Adipocyte (in vitro differentiated cells): ENCODE measurements at places on chromosomes 2 and 18.
A peak's percentile ranks its signal among the peaks of the same experiment; 100 is the strongest.

DNA sequence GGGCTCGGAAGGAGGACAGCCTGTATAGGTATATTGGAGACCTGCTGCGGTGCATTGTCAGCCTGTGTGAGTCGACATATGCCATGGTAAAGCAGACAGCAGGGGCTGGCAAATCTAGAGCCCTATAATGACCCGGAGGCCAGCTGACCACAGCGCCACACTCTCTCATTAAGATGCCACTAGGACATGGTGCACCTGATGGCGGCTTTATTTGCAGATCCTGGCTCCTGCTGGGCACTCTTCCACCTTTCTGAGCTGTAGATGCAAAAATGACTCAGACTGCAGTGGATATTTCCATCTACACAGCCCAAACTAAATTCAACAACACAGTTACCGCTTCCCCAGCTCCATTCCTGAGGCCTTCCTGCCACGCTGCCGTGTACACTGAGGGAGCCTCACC is 389.9 kb downstream of the TNS1 start:
- DNase-seq: no peak

DNA sequence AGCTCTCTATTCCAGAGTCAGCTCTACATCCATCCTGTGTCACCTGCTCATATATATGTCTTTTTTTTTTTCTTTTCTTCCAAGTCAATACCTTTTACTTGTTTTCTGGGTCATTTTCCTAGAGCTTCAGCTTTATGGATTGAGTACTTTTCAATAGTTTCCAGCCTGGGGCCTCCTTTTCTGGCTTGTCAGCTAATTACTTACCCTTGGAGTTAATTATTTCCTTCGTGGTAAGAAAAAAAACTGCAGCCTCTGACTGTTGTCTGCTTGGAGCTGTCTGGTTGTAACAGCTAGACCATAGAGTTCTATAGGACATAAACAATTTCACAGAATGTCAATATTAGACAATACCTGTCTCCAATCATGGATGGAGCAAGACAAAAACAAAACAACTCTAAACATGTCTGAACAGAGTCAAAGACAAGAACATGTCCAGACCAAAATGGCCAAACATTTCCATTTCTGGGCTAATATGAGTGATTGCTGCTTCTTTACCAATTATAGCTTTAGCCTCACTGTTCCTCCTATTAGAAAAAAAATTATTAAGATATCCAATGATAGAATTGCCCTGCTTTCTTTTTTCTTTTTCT is 643.1 kb downstream of the SLC4A3 start:
- DNase-seq: no peak

DNA sequence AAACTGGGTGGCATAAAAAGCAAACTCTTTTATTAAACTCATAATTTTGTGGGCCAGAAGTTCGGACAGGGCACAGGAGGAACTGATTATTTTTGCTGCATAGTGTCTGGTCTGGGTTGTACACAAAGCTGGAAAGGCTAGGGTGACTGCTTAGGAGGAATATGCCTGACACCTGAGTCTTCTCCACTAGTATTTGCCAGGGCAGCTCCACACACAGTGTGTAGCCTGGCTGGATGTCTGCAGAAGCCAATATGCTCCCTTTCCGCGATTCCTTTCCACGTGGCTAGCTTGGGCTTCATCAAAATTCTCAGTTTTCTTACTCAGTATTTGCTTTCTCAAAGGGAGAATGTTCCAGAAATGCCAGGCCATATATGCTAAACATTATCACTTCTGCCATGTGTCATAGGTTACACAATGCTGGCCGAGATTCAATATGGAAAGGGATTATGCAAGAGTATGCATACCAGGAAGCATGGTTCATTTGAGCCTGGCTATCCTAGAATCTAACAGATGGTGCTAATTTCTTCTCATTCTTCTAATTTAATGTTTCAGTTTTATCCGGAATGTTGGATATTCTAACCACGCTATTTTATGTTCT is 142.7 kb upstream of the DOK6 start:
- peak; percentile 92 for DNase-seq

DNA sequence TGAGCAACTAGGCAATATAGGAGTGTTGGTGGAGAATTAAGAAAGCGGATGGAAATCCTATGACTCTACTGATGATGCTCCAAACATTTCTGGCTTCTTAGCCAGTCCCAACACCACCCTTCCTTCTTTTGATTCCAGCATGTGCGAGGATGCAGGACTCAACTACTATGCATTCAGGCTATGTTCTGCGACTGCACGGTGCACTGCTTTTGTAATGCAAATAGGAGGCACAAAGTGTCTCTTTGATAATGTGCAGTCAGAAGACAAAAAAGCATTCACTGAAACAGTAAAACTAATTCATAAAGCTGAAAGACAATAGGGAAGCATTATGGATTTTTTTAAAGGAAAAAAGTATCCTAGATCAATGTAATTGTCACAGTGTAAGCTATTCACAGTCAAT is 106.7 kb downstream of the MEIS1 start:
- no peak for DNase-seq

DNA sequence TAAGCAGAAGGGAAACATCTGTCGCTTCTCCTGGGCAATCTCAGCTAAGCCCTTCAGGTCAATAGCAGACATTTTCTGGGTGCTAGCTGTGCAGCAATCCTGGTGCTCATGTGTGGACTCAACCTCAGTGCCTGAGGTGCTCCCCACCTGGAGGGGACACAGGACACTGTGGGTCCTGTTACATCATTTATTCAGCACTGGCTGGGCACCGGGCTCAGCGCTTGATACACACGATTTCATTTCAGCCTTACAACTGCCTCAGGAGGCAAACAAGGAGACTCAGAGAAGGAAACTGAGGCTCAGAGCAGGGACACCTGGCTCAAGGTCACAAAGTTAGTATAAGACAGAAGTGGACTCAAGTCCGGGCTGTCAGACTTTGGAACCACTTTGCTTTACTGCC is 46.7 kb downstream of the MARCO start:
- no peak for DNase-seq

DNA sequence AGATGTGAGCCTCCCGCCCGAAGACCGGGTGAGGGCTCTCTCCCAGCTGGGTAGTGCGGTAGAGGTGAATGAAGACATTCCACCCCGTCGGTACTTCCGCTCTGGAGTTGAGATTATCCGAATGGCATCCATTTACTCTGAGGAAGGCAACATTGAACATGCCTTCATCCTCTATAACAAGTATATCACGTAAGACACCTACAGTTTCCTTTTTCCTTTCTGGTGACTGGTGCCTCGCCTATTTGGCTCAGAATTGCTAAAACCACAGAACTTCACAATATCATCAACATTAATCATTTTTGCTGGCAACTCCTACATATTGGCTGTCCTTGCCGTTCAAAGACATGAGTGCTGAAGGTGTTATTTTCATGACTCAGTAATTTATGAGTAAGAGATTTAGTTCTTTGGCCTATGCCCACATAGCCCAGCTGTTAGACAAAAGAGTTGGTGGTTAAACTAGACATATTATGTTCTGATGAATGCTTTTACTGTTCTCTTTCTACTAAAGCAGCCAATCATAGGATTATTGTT is 2.2 kb downstream of the STAMBP start:
- DNase-seq: peak; percentile 43

- no peak for DNase-seq
Measured at GRCh38 chr2:31382452-31383120, 32.0 kb downstream of the XDH start.
